ENCODE measurements at places on chromosomes 13 and 19.

DNA sequence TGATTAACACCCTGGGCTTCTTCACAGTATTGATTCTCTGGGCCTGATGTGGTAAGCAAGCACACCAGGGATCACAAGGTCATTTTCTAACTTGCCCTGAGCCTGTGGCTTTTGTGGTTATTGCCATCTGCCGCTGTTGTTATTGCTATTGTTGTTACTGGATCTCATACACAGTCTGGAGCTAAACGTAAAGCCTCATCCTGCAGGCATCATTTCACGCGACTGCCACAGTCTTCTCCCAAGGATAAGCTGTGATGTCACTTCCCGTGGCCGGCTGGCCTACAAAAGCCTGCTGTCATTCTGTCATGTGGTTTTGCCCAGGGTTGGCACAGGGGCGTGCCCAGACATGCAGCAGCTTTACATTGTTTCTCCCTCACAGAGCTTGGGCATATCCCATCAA, 154.0 kb upstream of the GPR12 start:
- DNase-seq: no peak

DNA sequence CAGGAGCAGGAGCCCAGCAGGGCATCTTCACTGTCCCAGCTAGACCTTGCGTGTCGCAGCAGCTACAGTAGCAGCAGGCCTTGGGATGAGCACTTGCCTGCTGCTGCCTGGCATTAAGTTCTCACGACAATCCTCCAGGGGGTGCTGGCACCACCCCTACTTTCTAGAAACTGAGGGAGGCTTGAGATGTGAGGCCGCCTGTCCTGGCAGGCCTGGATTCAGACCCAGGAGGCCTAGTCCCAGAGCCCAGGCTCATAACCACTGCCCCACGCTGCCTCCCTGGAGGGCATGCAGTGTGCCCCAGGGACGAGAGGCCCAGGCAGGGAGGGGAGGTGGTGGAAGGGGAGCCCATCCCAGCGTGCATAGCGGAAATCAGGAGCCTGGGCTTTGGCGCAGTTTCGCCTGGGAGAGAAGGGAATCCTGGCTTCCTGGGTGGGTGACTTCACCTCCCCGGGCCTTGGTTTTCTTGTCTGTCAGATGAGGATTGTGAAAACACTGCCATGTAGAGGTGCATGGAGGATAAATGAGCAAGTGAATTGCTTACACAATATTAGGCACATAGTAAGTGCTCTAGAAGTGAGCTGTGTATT, 26.1 kb downstream of the PPP5C start:
- DNase-seq: no peak

DNA sequence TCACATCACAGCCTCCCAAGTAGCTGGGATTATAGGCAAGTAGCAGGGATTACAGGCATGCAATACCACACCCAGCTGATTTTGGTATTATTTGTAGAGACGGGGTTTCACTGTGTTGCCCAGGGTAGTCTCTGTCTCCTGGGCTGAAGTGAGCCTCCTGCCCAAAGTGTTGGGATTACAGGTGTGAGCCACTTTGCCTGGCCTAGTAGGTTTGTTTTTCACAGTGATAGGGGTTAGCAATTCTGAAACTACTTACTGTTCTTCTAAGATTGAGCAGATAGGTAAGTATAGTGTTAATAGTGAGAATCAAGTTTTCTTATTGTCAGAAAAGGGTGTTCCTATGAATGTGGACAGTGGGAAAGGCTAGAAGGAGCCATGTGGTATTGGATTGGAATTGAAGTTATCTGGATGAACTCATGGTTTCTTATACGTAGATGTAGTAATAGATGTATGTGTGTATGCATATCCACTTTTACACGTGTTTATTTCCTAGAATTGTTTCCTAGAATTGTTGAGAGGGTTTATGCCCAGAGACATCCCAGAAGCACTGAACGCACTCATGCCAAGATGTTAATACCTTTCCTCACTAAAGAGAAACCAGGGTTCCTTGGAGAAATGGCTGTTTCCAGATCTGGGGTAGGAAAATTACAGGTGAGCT, 49.1 kb downstream of the SAE1 start:
- no peak for DNase-seq

- no peak for DNase-seq
Measured at GRCh38 chr13:29753618-29754472, 96.6 kb downstream of the UBL3 start.

- DNase-seq: no peak
Measured at GRCh38 chr19:46766569-46767317, 20.5 kb upstream of the STRN4 start.

DNA sequence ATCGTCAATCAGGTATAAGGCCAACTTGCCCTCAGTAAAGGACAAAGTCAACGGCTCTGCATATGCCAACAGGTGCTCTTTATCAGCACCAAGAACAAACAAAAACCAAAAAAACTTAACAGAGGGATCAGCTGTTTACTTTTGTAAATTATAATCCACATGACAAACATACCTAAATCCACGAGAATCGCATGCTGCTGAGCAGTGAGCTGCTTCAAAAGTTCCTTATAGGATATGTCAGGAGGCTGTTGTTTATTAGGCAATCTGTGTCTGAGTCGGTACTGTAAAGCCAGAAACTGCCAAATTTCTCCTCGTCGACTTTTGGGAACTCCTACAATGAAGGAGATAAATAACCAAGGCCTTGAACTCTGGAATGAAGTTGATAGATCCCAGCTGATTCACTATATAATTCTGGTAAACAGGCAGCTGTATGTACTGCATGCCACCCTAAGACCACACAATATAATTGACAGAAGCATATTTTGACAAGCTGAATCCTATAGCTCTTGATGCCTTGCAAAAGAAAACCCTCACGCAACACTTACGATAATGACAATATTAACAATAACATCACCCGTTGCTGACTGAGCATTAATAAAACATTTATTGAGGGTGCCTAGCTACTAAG, 179.8 kb downstream of the TBC1D4 start:
- no peak for DNase-seq

GRCh38 chr13:23644126-23644419, 73.9 kb downstream of the TNFRSF19 start:
- DNase-seq: no peak

DNA sequence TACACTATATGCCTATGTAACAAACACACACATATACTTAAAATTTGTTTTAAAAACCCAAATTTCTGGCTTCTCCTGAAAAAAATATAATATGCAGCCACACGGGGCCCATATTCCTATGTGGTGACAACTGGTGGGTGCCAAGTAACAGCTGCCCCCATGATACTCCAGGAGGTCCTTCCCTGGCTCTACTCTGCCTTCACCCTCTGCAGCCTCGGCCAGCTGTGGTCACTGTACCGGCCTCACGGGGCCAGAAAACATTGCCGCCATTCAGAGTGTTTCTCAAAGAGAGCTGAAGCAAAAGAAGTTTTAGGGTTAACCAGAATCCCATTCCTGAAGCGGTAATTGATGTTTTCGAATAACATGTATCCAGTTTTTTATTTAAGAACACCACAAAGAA, 32.6 kb upstream of the POP4 start:
- no peak for DNase-seq

- no peak for DNase-seq
Measured at GRCh38 chr19:44943801-44944249, 1.8 kb downstream of the APOC4 start.

GRCh38 chr13:31236211-31236786, 36.5 kb downstream of the B3GLCT start:
- no peak for DNase-seq

DNA sequence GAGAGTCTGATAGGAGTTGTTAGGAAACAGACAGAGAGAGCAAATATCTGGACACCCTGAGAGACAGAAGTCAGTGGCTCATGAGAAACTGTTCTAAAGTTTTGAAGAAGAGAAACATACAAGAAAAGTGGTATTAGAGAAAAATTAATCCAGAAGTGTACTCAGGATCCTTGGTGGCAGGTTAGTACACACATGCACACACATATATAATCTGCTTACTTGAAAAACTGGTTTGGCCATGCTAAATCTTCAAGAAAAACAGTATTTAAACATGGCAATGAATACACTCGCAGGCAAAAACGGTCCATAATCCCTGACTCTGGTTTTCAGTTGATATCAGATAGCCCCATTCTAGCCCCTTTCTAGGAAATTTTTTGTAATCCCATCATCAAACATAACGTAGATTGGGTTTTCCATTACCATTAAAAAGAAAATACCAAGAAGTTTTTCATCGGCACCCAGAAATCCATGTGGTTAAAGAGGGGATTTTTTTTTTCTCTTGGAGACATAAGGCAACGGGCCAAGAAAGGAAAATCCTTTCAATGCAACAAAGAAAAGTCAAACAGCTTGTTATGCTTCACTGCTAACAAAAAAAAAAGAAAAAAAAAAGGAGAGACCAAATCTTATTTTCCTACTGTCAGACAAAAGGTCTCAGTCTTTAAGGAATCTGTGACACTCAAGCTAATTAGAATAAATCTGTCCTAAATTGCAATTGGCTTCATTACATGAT, 178.0 kb upstream of the MIR17HG start:
- DNase-seq: no peak

All from SK-N-MC (cell line).